Stimulated activated CD4-positive, alpha-beta T cell treated with anti-CD3 and anti-CD28 coated beads, Interleukin-1b, Interleukin-23, amount 100 ng/mL, for 24 hours (primary cell): ENCODE measurements at places on chromosomes 16 and 17.

DNA sequence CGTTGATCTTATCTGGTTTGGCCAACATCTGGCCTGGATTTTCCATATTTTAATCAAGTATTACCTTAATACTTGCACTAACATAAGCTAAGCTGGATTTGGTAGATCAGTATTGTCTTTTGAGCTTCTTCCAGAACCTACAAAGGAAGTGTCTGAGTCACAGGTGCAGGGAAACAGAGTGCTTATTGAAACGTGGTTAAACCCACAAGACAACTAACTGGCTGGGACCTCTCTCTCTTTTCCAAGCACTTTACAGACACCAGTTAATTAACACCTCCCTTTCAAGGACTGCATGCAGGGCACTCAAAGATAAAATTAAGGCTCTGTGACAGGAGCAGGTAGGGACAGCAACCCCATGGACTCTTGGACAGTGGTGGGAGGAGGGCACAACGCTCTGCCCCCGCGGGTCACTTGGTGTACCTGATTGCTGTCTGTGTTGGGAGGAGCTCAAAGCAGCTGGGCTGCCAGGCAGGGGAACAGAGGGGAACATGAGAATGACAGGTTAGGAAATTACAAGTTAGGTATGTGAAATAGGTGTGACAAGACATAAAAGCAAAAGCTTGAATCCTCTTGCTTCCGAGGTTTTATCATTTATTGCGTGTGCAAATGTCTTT is 133.7 kb upstream of the MON1B start:
- DNase-seq = no peak

- no peak for DNase-seq
Measured at GRCh38 chr16:30903002-30903401, 6.6 kb downstream of the CTF1 start.

GRCh38 chr16:11328172-11329070 is 16.8 kb upstream of the RMI2 start:
- peak; percentile 37 for DNase-seq

DNA sequence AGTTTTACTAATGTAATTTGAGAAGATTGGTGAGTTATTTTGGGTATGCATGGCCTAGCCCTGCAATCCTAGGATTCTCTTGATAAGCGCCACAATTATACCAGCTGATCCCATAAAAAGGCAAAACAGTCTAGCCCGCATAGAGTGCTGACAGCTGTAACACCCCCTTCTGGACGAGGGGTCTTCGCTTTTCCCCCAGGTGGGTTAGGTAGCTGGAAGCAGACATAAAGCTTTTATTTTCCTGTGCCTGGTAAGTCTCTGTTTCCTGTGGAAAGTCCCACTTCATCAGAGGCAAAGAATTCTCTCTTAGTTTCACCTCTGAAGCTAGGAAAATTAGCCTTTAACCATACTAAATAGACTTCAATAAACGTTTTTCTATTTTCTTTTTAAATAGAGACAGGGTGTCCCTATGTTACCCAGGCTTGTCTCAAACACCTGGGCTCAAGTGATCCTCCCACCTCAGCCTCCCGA is 108.3 kb downstream of the YPEL2 start:
- DNase-seq = no peak

- DNase-seq = no peak
Measured at GRCh38 chr17:56850591-56850990, 16.6 kb downstream of the DGKE start.

DNA sequence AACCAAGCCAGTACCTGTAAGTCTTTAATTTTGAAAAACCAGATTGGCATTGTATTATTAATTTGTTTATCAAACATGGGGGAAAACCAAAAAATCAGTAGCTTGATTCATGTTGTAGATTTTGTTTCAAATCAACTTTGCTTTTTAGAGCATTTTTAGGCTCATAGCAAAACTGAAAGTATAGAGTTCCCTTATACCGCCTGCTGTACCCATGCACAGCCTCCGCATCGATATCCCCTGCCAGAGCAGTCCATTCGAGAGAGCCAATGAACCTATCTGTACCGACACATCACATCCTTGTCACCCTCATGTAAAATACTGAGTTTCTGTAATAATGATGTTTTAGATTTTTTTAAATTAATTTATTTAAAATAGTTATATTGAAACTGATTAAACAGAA is 16.2 kb upstream of the MRC2 start:
- no peak for DNase-seq

DNA sequence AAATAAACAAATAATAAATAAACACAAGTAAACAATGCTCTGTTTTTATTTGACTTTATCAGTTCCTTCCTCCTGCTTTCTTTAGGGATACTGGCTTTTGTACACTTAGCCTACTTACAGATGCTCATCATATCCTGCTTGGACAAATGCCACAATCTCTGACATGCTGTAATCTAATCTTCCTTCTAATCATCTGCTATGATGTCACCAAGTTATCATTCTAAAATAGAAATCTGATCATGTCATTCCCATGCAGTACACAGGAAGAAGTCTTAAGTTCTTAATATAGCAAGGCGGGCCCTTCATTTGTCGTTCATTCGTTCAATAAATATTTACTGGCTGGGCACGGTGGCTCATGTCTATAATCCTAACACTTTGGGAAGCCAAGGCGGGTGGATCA is 9.1 kb upstream of the UBB start:
- no peak for DNase-seq

GRCh38 chr17:39064819-39065218 is 86.6 kb downstream of the PLXDC1 start:
- no peak for DNase-seq

- DNase-seq = no peak
Measured at GRCh38 chr16:57735755-57736418, at the start of gene KATNB1. Gene KATNB1, plus strand, starts transcription at chr16:57735770. Its CDS starts 1,474 bp downstream, at chr16:57737244.

DNA sequence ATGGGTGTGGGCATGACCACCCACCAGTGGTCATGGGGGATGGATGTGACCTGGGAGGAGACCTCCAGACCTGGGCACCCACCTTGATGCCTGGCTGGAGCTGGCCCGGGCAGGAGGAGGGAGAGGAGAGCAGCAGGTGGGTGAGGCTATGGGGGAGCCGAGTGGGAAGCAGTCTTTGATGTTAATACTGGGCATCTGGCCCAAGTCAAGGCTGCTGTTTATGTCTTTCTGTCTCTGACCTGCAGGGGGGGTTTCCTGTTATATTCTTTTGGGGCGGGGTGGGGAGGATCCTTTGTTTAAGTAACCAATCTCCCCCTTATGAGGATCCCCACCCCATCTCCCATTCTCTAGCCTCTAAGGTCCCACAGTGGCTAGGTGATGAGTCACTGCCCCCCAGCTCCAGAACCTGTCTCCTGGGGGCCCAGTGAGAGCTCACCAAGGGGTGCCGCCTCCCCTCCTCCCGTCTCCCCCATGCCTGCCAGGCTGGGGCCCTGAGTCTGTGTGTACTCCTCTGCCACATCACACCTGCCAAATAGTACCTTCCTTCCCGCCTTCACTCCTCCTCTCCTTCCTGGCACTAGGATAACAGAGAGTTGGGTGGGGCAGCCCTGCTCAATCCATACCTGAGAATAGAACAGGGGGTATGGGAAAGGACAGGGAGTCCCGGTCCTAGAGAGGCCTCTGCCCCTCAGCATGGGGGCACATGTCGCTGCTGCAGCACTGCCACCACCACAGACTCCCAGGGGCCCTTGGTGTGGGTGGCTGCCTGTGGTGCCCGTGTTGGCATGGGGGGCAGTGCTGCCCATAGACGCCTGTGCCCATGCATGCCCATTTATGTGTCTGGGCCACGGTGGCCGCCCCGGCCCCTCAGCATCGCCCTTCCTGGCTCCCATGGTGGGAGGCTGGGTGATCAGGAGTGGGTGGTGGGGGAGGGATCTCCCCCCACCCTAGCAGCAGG is 7.3 kb downstream of the THRA start:
- no peak for DNase-seq

GRCh38 chr16:15983898-15984297 is 34.5 kb downstream of the ABCC1 start:
- no peak for DNase-seq

DNA sequence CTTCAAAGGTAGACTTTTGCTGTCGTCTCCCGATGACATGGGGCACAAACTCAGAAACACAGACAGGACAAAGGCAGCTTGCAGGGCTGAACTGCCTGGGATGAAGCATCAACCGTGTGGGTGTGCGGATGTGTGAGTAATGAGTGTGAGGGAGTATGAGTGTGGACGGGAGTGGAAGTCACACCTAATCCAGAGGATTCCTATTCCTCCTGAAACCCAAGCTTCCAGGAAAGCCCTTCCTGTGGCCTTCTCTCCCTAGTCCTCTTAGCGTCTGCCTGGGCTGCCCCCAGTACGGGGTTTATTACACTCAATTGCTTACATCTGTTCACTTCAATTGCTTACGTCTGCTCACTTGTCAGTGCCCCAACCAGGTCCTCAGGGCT is 2.3 kb upstream of the IL4R start:
- DNase-seq = no peak

DNA sequence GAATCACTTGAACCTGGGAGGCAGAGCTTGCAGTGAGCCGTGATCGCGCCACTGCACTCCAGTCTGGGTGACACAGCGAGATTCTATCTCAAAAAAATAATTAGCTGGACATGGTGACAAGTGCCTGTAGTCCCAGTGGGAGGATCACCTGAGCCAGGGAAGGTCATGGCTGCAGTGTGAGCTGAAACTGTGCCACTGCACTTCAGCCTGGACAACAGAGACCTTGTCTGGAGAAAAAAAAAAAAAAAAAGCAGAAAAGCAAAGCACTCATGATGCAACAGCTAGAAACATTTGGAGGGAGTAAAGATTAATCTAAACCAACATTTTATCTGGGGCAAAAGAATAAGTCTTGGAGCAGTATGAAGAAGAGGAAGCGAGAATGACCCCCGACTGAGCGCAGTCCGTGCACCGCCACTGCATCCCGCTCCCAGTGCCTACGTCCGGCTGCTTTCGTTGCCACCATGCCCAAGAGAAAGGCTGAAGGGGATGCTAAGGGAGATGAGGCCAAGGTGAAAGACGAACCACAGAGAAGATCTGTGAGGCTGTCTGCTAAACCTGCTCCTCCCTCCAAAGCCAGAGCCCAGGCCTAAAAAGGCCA is 8.2 kb downstream of the PRPSAP1 start:
- DNase-seq = no peak

- DNase-seq = no peak
Measured at GRCh38 chr17:31587462-31587861, 196.0 kb downstream of the RAB11FIP4 start.

GRCh38 chr17:59378675-59379074 is 47.2 kb downstream of the YPEL2 start:
- DNase-seq = no peak

DNA sequence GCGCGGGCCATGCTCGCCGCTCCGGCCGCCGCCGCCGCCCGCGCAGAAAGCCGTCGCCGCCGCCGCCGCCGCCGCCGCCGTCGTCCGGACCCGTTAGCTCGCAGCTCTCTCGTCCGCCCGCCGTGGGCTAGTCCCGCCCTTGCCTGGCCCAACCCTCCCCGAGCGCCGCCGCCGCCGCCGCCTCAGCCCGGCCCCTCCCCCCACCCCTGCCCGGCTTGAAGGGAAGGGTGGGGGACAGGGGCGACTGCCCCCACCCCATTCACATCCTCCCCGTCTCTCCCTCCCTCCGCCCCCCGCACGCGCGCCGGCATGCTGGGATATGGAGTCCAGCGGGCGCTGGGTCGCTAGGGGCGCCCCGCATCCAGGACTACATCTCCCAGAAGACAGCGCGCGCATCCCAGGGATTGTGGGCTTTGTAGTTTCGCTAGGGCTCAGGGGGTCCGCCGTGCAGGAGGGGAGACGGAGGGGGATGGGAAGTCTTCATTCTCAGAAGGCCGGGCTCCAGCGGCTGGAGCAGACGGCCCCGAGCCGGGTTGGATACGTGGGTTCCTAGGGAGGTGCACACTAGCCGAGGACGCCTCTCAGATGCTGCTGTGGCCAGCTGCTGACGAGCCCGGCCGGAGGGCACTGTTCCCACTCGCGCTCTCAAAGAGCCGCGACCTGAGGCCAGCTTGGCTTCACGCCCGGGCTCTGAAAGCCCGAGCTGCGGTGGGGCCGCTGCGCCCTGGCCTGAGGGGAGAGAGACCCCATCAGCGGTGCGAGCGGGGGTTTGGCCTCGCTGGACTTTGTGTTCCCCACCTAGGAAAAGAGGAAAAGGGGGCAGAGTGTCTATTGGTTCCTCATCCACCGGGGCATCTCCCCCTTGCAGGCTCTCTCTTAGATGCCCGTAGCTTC is at the start of gene ST3GAL2:
Gene ST3GAL2, minus strand, starts transcription at position 132 of the 894 bp plus-strand sequence. CDS start 40,570 bp downstream, outside the sequence.
- DNase-seq = peak; percentile 79

DNA sequence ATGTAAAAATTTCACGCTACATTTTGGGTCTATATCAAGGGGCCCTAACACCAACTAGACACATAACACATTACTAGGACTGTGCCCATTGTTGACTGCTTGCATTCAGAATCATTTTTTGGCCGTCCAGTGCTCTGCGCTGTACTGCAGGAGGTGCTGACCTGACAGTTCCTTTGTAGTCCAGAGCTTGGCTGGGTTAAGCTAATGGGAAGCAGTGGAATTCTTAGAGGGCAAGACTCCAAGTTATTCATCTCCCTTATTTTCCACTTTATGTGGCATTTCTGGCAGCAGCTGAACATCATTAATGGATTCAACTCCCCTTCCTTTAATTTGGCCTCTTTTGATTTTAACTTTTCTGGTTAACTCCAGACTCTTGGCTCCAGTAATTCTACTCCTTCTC is 351.7 kb downstream of the CDH8 start:
- DNase-seq = no peak

GRCh38 chr17:82569621-82570020 is 50.1 kb downstream of the FOXK2 start:
- DNase-seq = no peak

DNA sequence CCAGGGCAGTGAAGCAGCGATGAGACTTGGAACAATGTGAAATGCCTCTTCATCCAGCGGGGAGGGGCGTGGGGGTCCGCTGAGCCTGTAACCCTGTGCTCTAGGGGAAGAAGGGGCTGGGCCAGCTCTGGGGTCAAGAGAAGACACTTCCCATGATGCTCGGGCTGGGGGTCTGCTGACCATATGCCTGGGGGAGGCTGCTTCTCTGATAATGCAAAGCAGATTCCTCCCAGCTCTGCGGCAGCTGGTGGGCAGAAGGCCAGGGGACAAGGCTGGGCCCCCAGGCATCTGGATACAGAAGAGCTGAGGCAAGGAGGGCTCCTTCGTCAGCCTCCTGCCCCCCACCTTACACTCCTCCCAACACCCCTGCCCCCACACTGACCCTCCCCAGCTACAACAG is 24.7 kb downstream of the NGFR start:
- no peak for DNase-seq

- DNase-seq = no peak
Measured at GRCh38 chr16:67775273-67775672, 31.1 kb downstream of the RANBP10 start.

- no peak for DNase-seq
Measured at GRCh38 chr17:54899721-54900456, 763 bp upstream of the TOM1L1 start.

- no peak for DNase-seq
Measured at GRCh38 chr17:57902117-57902799, 52.4 kb upstream of the MRPS23 start.

GRCh38 chr16:75745242-75745641 is 19.0 kb upstream of the CPHXL start:
- DNase-seq = no peak
